ENCODE measurements at places on chromosomes 7 and 10.

GRCh38 chr7:149772956-149773434, 393 bp downstream of the ZNF467 start:
- DNase-seq = no peak

DNA sequence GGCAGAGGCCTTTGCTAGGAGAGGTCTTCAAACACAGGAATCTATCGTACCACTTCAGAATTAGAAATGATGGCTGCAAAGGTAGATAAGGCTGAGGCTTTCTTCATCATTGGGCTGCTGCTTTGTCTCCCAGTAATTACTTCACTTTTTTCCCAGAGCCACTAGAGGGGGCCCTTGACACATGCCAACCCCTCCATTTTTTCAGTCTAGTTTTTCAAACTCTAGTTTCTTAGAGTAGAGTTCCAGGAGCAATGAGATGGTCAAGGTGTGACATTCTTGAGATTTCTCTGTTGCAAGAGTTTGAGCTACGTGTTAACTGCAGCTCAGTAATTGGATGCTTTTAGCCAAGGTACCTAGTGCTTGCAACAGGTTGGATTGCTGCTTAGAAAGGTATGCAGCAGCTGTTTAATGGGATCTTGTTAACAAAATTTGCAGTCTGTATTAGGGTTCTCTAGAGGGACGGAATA, 33.8 kb upstream of the RBM20 start:
- DNase-seq = no peak

GRCh38 chr10:4024027-4024426, 239.0 kb upstream of the KLF6 start:
- DNase-seq = no peak

DNA sequence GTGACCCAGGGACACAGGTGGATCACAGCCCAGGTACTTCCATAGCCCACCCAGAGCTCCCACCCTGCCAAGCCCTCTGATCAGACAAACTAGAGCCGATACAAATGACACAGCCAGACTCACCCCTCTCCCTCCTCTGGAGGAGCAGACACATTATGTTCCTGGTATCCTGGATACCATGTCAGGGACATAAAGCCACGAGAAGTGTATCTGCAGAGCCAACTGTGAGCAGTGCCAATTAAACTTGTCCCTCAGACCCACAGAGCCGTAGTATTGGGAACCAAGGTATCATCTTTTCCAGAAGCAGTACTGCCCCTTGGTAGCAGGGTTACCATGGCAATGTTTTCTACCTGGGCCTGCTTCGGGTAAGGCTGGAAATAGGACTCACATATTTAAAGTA, 47.3 kb upstream of the CPXM2 start:
- DNase-seq = no peak
